ENCODE measurements at places on chromosomes 1 and 21.

DNA sequence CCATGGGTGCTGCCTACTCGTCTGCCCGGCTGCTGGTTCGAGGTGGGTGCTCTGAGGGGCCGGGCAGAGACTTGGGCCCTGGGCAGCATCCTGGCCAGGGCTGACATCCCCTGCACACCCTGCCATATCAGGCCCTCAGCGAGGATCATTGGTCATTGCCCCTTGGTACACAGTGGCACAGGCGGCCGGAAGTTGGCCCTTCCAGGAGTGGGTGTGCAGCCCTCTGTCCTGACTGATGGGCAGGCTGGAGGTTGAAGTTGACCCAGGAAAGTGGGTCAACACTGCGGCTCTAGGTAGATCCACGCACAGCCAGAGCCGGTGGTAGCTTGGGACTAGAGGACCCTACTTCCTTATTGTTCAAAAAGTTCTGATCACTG, 72.9 kb downstream of the TRIM11 start:
- peaks cover 26% of the 10 kb centered on the region for H3K36me3 ChIP-seq
- no peak overlapping the region for H3K27ac ChIP-seq
- DNase-seq, result no peak
- no peaks in the 10 kb centered on the region for H3K27me3 ChIP-seq
- peaks cover 4% of the 10 kb centered on the region for H3K4me1 ChIP-seq
- no peak overlapping the region for H3K4me3 ChIP-seq

- H3K4me3 ChIP-seq, result no peak overlapping the region
- no peak overlapping the region for H3K27ac ChIP-seq
- peak; percentile 10 for DNase-seq
Measured at GRCh38 chr1:212666116-212666775, 33.4 kb downstream of the BATF3 start.

- DNase-seq, result no peak
- H3K36me3 ChIP-seq, result peaks cover 5% of the 10 kb centered on the region
- peaks cover 2% of the 10 kb centered on the region for H3K4me1 ChIP-seq
- H3K4me3 ChIP-seq, result no peak overlapping the region
- H3K27me3 ChIP-seq, result no peaks in the 10 kb centered on the region
Measured at GRCh38 chr1:244866355-244866754, 2.0 kb upstream of the HNRNPU start.

- H3K27me3 ChIP-seq, result no peaks in the 10 kb centered on the region
- H3K36me3 ChIP-seq, result no peaks in the 10 kb centered on the region
- DNase-seq, result no peak
Measured at GRCh38 chr21:39519835-39520234, 68.1 kb downstream of the SH3BGR start.

DNA sequence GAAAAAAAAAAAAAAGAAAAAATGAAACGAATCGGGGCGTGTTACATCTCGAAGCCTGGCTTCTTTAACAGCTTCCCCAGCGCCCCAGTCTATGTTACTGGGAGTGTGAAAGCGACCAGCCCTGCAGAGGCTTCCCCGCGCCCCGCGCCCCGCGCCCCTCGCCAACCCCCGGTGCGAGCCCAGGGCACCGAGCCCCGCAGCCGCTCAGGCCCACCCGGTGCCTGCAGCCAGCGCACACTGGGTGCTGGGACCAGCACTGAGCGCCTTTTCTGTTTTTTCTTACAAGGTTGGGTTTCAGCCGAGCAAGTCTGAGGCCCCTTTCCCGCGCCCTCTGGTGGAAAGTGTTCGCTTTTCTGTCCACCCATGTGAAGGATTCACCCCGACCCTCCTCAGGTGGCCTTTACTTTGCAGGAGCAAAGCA, 42.1 kb upstream of the ZNF496 start:
- DNase-seq, result no peak
- no peaks in the 10 kb centered on the region for H3K4me1 ChIP-seq
- no peaks in the 10 kb centered on the region for H3K27me3 ChIP-seq

DNA sequence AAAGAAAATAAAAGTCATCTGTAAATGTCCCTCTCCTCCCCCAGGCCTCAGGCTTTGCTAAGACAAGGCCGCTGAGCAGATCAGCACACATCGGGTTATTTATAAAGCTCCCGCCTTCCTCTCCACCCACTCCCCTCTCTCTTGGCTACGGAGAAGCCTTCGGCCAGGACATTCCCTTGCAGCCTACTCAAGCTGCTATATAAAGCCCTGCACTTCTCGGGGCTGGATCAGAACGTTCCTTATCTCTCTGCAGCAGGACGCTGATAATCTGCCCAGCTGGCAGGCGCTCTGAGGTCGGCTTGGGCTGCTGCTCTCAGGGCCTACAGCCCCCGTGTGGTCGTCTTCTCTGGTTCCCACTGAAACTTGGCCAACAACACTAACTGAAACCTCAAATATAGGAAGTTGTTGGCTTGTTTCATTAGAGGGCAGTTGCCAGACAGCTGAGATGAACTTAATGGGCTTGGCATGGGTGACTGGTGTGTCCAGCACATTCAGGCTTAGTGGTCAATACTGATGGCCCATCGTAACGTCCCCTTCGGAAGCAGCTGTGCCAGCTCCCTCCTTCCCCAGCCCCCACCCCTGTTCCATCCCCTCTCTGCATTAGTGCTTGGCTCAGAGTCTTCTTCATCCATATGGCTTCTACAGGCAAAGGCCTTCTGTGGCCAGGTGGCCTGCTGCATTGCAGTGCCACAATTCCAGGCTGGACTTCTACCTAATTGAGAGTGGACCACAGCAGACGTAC, 64.6 kb downstream of the IER5 start:
- H3K27ac ChIP-seq, result no peak overlapping the region
- H3K36me3 ChIP-seq, result no peaks in the 10 kb centered on the region
- no peak overlapping the region for H3K4me3 ChIP-seq
- no peaks in the 10 kb centered on the region for H3K27me3 ChIP-seq
- DNase-seq, result peak; percentile 76

- H3K4me1 ChIP-seq, result no peaks in the 10 kb centered on the region
- no peak overlapping the region for H3K4me3 ChIP-seq
- DNase-seq, result no peak
- peaks cover 22% of the 10 kb centered on the region for H3K27me3 ChIP-seq
Measured at GRCh38 chr21:42172596-42173483, 46.1 kb upstream of the ABCG1 start.

GRCh38 chr21:22191581-22191980, 1193.4 kb downstream of the NCAM2 start:
- no peak overlapping the region for H3K4me3 ChIP-seq
- H3K4me1 ChIP-seq, result no peaks in the 10 kb centered on the region
- H3K27ac ChIP-seq, result no peak overlapping the region
- no peaks in the 10 kb centered on the region for H3K36me3 ChIP-seq
- no peak for DNase-seq

GRCh38 chr1:54583871-54584270, 35.8 kb downstream of the ACOT11 start:
- H3K4me1 ChIP-seq, result peaks cover 13% of the 10 kb centered on the region
- DNase-seq, result no peak
- H3K27me3 ChIP-seq, result no peaks in the 10 kb centered on the region

GRCh38 chr1:212450331-212450881, 17.7 kb downstream of the NENF start:
- H3K4me1 ChIP-seq, result peaks cover 2% of the 10 kb centered on the region
- no peak overlapping the region for H3K27ac ChIP-seq
- DNase-seq, result no peak

DNA sequence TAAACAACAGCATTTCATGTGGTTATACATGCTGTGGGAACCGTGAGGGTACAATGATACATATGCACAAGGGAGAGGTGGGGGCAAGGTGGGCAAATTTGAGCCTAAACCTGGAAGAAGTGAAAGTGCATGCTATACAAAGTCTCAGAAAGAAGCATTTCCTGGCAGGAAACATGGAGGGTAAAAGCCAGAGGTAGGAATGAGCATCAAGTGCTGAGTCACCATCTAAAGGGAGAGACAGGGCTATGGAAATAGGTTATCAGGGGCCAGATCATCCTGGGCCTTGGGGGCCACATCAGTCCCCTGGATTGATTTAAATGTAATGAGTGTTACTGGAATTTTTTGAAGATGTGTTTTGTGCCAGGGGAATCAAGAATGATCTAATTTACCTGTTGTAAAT, 60.1 kb upstream of the DAB1 start:
- DNase-seq, result no peak
- peaks cover 3% of the 10 kb centered on the region for H3K4me1 ChIP-seq
- H3K4me3 ChIP-seq, result no peak overlapping the region
- H3K36me3 ChIP-seq, result no peaks in the 10 kb centered on the region
- H3K27me3 ChIP-seq, result no peaks in the 10 kb centered on the region

DNA sequence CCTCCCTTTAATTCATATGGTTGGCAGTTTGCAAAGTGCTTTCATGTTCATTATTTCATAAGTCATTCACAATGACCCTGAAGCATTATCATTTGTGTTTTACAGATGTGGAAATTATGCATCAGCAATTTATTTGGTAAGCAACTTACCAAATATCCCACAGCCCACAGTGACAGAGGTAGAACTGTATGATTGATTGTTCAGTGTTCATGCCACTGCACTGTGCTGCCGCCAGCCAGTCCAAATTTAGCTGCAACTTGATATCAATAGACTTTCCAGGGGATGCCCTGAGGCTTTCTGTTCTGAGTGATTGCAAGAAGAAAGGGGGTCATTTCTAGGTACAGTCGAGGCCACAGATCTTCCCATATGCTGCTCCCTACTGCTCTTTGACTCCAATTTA, 380.3 kb downstream of the PLPP3 start:
- no peaks in the 10 kb centered on the region for H3K27me3 ChIP-seq
- no peaks in the 10 kb centered on the region for H3K4me1 ChIP-seq
- no peak overlapping the region for H3K4me3 ChIP-seq
- no peak for DNase-seq

GRCh38 chr1:160607011-160607671, 27.8 kb upstream of the CD84 start:
- peak; percentile 84 for DNase-seq
- no peak overlapping the region for H3K27ac ChIP-seq
- H3K4me3 ChIP-seq, result no peak overlapping the region
- H3K36me3 ChIP-seq, result no peaks in the 10 kb centered on the region

- H3K27me3 ChIP-seq, result no peaks in the 10 kb centered on the region
- peak overlapping the region; percentile 82 for H3K4me3 ChIP-seq
- peaks cover 2% of the 10 kb centered on the region for H3K4me1 ChIP-seq
- H3K27ac ChIP-seq, result peak overlapping the region; percentile 50
Measured at GRCh38 chr1:15975358-15975804, 520 bp downstream of the ZBTB17 start.

- H3K4me3 ChIP-seq, result no peak overlapping the region
- no peak overlapping the region for H3K27ac ChIP-seq
- no peaks in the 10 kb centered on the region for H3K36me3 ChIP-seq
- no peak for DNase-seq
- H3K4me1 ChIP-seq, result no peaks in the 10 kb centered on the region
Measured at GRCh38 chr1:237250055-237250454, 208.1 kb downstream of the RYR2 start.

GRCh38 chr21:27406300-27407009, 439.6 kb upstream of the ADAMTS5 start:
- H3K4me1 ChIP-seq, result no peaks in the 10 kb centered on the region
- H3K36me3 ChIP-seq, result no peaks in the 10 kb centered on the region
- no peak overlapping the region for H3K4me3 ChIP-seq

GRCh38 chr1:46550751-46551231, 656 bp downstream of the KNCN start:
- no peaks in the 10 kb centered on the region for H3K36me3 ChIP-seq
- no peak for DNase-seq
- H3K27me3 ChIP-seq, result peaks cover 61% of the 10 kb centered on the region
- H3K27ac ChIP-seq, result no peak overlapping the region
- peaks cover 2% of the 10 kb centered on the region for H3K4me1 ChIP-seq

GRCh38 chr1:68751723-68752122, 254.8 kb upstream of the DEPDC1 start:
- H3K4me1 ChIP-seq, result no peaks in the 10 kb centered on the region
- no peaks in the 10 kb centered on the region for H3K36me3 ChIP-seq
- no peak overlapping the region for H3K4me3 ChIP-seq
- H3K27me3 ChIP-seq, result no peaks in the 10 kb centered on the region
- no peak overlapping the region for H3K27ac ChIP-seq

GRCh38 chr1:212678456-212679410, 20.9 kb downstream of the BATF3 start:
- DNase-seq, result no peak
- no peaks in the 10 kb centered on the region for H3K36me3 ChIP-seq
- H3K27ac ChIP-seq, result no peak overlapping the region
- H3K4me3 ChIP-seq, result no peak overlapping the region
- H3K27me3 ChIP-seq, result peaks cover 7% of the 10 kb centered on the region

DNA sequence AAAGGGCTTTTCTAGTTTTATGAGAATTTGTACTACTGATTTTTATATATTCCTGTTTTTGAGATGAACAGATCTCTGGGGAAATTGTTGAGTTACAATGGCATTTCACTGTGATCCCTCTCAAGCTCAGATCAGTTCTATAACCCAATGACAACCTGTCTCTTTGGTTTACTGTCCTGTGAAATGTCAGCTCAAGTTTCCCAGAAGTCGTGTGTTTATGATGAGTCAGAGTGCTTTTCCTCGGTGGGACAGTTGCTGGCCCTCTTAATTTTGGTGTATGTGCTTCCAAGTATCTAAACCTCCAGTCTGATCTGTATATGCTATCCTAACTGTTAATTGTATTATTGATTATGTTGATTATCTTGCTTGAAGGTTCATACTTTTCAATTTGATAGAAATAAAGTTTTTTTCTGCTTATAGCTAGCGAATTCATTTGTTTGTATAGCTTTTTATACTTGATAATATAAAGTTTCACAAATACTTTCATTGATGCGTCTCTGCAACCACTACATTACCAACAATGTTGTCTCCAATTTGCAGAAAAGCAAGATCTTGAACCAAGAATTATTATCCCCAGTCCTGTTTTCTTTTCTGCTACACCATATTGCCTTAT, 77.5 kb upstream of the DNAJC6 start:
- no peaks in the 10 kb centered on the region for H3K27me3 ChIP-seq
- H3K27ac ChIP-seq, result no peak overlapping the region
- peaks cover 13% of the 10 kb centered on the region for H3K36me3 ChIP-seq

DNA sequence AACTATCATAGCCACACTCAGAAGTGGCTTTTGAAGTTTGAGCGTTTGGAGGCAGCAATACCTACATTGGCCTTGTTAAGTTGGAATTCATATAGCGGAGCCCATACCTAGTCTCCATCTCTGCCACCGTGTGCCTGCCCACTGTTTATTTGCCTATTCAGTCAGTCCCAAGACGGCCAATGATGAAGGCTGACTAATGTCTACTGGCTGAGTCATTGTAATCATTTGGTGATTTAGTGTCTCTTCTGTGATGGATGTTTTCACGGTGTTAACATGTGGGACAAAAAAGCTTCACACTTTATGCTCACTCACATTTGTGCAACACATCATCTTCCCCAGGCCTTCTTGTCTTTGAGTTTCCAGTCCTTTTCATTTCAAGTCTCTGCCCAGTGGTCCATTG, 92.6 kb upstream of the PBX1 start:
- H3K27ac ChIP-seq, result no peak overlapping the region
- H3K36me3 ChIP-seq, result no peaks in the 10 kb centered on the region
- no peaks in the 10 kb centered on the region for H3K4me1 ChIP-seq
- H3K27me3 ChIP-seq, result no peaks in the 10 kb centered on the region
